ENCODE measurements at places on chromosomes 7 and 10.

GRCh38 chr10:101120884-101121653 lies 10.0 kb upstream of the TLX1 start:
- peak; percentile 36 for DNase-seq

DNA sequence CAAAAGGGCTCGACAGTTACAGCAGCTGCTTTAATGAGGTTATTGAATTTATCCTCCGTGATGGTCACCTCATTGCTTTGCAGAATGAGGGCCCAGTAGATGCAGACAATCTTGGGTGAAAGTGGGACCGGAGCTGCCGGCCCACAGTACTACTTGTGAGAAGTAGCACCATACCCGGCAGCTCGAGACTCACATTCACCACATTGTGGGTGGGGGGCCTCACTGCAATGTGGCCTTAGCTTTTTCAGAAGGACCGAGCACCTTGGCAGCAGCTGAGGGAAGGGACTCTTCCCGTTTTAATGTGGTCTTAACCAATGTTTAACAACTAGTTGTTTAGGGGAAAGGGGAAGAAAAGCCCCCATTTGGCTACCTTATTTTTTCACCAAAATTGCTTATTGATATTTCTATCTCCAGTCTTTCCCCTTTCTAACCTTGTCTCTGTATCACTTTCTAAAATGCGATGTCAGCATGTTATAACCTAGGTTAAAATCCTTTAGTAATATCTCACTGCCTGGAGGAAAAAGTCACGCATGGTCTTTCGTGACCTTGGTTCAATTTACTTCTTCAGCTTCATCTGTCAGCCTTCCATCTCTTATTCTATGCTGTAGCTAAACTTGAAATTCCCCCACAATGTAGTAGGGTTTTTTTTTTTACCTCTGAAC lies 87.4 kb upstream of the PHYHIPL start:
- no peak for DNase-seq

GRCh38 chr7:129108581-129108980 lies 35.9 kb upstream of the TSPAN33 start:
- DNase-seq = no peak

DNA sequence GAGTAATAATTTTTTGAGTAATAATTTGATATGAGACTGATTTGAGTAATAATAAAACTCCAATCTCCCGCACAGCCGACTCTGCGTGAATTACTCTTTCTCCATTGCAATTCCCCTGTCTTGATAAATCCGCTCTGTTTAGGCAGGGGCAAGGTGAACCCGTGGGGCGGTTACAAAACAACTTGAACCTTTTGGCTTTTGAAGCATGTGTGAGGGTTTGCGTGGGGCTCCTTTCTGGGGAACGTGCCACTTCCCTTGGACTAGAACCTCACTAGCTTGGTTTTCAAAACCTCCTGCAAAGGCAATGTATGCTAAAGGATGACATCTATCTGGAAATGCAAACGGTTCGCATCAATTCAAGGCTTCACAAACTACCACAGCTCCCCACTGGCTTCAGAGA lies 1.5 kb downstream of the CRPPA start:
- no peak for DNase-seq

GRCh38 chr10:45064998-45065397 lies 64.3 kb downstream of the ZNF22 start:
- DNase-seq = no peak

GRCh38 chr7:124874644-124875163 lies 54.9 kb downstream of the POT1 start:
- DNase-seq = no peak

Data from CD4-positive, alpha-beta T cell treated with Interleukin-6 at 100 ng/mL for 8 hours (primary cell).